ENCODE measurements at places on chromosomes 1 and 21.

GRCh38 chr1:210125143-210125542 is 107.5 kb upstream of the SERTAD4 start:
- DNase-seq: no peak

GRCh38 chr1:216830424-216831210 is 107.4 kb upstream of the ESRRG start:
- no peak for DNase-seq

GRCh38 chr1:214216779-214217178 is 64.2 kb upstream of the SMYD2 start:
- no peak for DNase-seq

- DNase-seq: no peak
Observed at GRCh38 chr21:44064852-44065403, 42.3 kb upstream of the PWP2 start.

- DNase-seq: no peak
Observed at GRCh38 chr1:172279939-172280636, 140.4 kb upstream of the C1orf105 start.

DNA sequence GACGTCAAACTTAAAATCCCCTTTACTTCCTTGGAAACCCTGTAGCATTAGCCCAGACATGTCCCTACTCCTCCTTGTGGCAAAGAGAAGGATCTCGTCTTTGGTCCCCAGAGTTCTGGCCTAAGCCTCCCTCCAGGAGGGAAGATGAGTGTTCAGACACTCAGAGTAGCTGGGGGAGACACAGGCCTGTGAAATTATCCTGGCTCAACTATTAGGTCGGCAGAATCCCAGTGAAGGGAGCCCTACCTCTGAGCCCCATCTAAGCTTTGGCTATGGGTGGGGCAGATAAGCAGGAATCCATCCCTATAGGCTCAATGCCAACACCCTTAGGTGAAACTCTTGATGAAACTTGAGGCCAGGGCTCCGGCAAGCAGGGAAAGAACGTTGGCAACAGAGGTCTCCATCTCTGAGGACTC is 1.7 kb upstream of the SFN start:
- no peak for DNase-seq

DNA sequence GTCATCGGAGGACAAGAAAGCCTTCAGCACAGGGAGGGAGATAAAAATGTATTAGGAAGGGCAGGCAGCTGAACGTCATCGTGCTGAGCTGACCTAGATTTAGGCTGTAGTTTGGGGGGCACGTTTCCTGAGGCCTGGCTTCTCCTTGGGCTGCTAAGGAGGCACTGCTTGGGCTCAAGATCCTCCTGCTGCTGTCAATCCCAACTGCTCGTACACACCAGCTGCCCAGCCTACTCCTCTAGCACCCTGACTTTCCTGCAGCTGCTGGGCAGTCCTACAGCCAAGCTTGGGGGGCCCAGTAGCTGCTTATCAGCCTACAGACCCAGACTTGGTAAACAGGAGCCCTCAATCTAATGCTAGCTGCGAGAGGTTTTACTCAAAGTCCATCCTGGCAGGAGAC is 6.2 kb downstream of the TMEM35B start:
- no peak for DNase-seq

DNA sequence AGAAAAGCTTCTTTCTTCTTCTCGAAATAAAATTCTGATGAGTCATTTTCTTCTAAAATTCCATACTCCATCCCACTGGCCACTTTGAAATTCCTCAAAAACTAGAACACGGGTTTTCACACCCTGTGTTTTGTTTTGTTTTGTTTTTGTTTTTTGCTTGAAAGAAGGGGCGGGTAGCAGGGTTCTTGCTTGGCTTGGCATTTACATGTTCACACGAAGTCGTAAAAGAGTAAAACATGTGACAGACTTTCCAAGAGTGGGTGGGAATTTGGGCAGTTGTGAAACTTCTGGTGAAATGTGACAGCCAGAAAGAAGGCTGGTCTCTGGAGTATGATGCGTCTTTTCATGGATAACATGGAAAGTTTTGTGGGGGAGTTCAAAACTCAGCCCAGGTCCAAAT is 47.1 kb upstream of the FMN2 start:
- no peak for DNase-seq

GRCh38 chr1:199472018-199472417 is 555.5 kb upstream of the NR5A2 start:
- no peak for DNase-seq

- DNase-seq: no peak
Observed at GRCh38 chr1:241269116-241269515, 87.9 kb downstream of the RGS7 start.

GRCh38 chr1:222769971-222770620 is 33.1 kb downstream of the FAM177B start:
- DNase-seq: no peak

DNA sequence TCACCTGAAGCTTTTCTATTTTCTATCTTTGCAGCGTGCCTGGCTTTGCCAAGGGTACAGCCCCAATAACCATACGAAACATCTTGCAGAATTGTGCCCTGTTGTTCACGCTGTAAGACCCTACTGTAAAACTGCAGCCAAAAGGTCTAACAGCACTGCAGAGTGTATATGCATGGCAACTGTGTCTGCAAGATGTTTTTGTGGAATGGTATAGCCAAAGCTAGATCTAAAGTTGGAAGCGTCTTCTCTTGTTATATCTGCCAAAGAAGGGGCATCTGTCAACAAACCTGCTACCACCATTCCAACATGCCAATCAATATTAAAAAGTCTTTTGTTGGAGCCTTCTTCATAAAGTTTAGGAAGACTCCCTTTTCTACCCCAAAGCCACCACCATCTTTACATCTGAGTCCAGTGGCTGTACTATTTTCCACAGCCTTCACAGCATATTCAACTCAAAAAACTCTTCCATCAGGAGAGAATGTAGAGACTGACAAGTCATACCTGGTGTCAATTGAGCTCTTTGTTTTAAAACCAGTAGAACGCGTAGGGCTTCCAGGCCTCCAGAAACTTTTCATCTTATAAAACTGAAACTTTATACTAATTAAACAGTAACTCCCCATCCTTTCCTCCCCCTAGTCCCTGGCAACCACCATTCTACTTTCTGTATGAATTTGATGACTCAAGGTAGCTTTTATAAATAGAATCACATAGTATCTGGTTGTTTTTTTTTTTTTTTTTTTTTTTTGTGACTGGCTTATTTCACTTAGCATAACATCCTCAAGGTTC is 40.0 kb downstream of the ZSCAN20 start:
- DNase-seq: no peak

DNA sequence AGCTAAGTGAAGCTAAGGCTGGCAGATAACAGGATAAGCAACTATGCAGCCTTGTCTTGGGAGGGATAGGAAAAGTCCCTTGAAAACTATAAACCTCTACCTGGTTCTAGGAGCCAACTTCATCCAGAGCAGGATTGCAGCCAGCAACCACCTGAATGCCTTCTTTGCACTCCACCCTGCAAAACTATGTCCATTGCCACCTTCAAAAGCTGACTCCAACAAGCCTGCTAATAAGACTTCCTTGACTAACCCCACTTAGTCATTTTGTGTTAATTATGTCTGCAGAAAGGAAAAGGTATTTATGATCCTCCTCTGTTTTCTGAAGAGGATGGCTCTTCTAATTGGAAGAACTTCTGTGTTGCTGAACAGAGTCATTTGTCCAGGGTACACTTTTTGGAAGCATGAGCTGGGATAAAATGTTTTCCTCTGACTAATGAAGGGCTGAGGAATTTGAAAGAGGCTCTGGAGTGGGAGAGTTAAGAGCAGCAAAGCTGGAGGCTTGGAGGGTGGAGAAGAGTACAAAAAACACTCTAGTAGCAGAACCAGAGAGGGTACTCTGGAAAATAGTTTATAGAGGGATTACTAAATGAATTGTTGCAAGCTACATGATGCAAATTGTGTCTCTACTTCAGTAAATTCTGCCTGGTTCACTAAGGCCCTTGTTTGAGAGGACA is 9.6 kb upstream of the RIMKLA start:
- no peak for DNase-seq

Measured in activated T-helper 1 cell treated with Interleukin-2 at 50 U/mL for 16 hours (primary cell).